Activated gamma-delta T cell treated with Interleukin-2 at 50 U/mL for 16 hours (primary cell): ENCODE measurements at places on chromosomes 13 and 19.
A peak's percentile ranks its signal among the peaks of the same experiment; 100 is the strongest.

DNA sequence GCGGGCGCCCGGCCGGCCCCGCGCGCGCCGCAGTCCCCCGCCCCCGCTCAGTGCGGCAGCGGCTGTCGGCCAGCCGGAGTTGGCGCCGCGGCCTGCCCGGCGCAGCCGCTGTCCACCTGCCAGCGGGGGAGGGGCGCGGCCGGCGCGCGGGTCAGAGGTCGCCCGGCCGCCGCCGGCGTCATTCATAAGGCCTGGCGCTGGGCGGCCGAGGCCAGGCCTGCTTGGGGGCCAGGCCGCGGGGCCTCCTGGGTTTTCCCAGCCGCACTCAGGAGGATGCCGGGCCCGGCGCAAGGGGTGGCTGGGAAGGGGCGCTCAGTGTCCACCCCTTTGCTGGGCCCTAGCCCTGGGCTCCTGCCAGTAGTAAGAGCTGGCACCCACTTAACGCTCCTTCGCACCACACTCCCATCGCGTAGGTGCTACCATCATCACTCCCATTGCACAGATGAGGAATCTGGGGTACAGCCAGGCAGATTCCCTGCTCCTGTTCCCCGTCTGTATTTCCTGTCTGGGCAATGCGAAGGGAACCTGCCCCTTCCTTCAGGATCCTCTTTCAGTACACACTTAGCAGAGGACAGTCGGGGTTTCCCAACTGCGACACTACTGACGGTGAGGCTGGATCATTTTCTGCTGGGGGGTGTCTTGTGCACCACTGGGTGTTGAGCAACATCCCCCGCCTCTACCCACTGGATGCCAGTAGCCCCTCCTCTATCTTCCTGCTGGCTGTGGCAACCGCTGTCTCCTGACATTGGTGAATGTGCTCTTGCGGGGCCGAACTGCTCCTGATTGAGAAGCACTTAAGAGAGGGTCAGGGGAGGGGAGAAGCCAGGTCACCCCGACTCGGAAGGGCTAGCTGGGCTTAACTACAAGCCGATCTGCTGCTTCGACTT is 846 bp upstream of the PRKACA start:
- DNase-seq: peak; percentile 36

- no peak for DNase-seq
Observed at GRCh38 chr19:16018106-16018755, 58.1 kb upstream of the TPM4 start.

DNA sequence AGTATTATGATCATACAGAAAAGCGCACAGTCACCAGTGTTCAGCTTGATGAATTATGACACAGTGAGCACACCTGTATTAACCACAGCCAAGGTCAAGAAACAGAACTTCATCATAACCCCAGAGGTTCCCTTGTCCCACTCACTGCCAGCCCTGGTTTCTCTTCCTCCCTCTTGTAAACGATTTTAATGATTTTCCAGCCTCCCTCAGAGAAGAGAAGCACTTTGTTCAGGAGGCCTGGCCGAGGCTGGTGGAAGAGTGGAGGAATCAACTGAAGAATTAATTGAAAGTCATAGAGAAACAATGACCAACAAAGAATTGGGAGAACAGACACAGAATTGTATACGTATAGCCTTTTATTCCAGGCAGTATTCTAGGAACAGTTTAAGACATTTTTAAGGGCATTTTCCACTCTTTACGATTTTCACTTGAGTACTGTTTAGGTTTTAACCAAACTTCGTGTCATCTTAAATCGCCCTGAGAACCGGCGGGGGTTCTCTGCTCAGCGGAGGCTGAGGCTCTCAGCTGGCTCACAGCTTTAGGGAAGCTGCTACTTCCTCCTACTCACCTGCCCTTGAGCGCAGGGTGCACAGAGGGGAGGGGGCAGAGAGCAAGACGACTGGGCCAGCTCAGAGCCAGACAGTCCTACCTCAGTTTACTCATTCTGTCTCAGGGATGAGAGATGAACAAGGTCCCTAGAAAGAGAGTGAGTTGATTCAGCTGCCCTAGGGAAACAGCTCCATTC is 108.6 kb downstream of the AKAP11 start:
- DNase-seq: no peak

GRCh38 chr19:10983026-10983425 is 22.2 kb downstream of the SMARCA4 start:
- DNase-seq: no peak

DNA sequence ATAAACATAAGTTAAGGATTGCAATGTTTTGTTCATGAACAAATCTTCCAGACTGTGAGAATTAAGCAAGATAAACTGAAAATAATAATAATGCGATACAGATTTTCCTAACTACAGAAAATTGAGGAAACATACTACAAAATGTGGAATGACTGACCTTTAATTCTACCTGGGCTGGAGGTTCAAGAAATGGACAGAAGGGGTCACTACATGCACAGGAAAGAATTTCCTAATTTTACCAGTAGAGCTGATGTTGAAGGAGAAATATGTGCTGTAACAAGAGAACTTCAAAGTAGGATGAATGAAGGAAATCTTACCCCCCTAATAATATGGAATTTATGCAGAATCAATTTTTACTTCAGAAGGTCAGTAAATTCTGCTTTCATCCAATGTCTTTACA is 62.3 kb downstream of the ZNF627 start:
- DNase-seq: no peak

DNA sequence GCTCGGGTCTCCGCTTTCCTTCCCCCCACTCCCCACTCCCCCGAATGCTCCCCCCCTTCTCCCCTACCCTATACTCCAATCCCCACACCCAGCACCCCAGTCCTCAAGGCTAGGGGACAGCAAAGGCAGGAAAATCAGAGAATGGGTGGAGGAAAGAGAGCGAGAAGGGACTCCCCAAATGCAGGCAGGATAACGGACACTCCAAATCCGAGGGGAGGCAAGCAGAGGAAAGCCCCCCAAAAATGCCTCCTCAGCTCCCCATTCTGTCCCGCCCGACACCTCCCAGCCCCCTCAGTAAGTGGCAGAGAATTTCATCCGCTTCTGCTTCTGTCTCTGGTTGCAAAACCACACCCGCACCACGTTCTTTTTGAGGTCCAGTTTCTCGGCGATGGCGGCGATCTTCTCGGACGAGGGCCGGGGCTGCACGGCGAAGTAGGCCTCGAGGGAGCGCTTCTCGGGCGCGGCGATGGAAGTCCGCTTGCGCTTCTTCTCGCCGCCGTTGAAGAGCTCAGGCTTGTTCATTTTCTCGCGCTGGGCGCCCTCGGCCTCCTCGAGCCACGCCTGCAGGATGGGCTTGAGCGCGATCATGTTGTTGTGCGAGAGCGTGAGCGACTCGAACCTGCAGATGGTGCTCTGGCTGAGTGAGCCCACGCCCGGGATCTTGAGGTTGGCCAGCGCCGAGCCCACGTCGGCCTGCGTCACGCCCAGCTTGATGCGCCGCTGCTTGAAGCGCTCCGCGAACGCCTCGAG is 2.1 kb downstream of the POU4F1 start:
- no peak for DNase-seq

DNA sequence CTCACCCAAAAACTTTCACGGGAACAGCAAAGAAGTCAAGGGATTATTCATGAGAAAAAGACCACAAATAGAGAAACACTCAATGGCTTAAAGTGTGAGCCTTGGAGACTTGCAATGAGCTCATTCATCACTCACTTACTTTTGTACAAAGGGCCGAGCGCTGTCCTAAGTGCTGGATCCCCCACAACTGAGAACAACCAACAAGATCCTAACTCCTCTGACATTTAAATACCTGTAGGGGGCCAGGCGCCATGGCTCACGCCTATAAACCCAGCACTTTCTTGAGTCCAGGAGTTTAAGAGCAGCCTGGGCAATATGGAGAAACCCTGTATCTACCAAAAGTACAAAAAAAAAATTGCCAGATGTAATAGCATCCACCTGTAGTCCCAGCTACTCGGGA is 29.4 kb upstream of the ZNF507 start:
- no peak for DNase-seq

- DNase-seq: no peak
Observed at GRCh38 chr13:98823442-98823841, 71.0 kb upstream of the SLC15A1 start.

DNA sequence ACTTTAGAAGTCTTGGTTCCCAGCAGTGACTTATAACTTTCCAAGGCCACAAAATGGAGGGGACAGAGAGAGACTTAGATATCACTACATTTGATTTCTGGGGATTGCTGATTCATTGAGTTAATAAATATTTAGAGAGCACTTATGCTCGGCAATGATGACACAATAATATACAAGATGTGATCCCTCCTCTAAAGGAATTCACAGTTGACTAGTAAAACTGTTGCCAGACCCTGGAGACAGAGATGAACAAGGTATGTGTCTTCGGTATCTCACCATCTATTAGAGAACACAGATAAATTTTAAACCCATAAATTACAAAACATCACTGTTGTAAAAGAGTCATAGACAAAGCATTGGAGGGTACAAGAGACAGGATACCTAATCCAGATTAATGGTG is 437.5 kb downstream of the FOXO1 start:
- DNase-seq: no peak

GRCh38 chr13:90889906-90890834 is 457.3 kb upstream of the MIR17HG start:
- no peak for DNase-seq

GRCh38 chr13:41365631-41366030 is 54.6 kb downstream of the NAA16 start:
- DNase-seq: no peak

- no peak for DNase-seq
Observed at GRCh38 chr13:32330441-32330840, 15.1 kb downstream of the BRCA2 start.

DNA sequence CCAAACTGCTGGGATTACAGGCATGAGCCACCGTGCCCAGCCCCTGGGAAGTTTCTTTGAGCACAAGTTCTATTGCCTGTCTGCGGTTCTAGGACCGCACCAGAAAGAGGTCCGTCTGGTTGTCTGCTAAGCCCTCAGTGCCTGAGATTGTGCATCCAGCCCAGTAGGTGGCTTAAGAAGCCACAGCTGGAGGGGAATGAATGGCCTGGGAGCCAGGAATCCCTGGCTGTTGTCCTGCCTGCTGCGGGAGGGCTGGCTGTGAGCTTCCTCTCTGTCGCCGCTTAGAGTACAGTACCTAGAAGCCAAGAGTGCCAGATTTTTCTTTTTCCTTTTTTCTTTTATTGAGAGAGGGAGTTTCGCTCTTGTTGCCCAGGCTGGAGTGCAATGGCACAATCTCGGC is 4.2 kb upstream of the TYK2 start:
- DNase-seq: no peak

DNA sequence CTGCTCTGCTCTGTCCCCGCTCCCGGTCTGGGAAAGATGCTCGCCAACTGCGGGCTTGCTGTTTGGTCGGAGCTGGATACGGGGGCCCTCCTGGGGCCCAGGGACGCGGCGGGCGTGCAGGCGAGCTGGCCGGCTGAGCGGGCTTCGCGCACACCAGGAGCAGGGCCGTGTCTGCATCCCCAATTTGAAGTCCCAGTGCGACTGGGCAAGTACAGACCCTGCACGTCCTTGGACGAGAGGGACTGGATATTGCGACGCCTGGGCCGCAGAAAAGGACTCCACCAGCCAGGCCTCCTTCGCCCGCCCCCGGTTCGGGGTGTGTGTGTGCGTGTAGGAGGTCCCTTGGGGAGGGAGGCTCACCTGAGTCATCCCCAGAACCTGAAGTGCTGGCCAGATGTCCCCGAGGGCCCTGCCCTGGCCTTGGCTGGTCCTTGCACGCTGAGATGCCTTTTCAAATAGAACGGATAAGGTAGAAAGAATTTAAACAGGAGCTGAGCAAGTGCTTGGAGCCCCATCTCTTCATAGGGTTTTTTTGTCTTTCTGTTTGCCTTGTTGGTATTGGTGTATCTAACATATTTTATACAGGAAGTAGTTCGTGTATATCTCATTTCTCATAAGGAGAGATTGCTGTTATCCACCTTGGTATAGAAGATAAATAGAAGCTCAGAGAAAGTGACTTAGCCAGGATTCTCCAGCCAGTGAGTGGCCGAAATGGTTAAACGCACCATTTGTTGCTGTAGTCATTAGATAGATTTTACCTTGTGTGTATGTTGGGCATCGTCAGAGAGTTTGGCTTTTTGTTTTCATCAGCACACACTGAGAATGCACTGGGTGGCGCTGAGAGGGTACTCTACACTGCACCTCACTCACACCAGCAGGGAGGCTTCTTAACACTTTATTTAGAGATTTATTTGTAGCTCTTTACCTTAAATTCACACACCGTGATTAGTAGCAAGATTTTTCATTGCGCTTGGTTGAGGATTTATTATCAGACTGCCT is 1.1 kb downstream of the NAXD start:
- DNase-seq: peak; percentile 16

DNA sequence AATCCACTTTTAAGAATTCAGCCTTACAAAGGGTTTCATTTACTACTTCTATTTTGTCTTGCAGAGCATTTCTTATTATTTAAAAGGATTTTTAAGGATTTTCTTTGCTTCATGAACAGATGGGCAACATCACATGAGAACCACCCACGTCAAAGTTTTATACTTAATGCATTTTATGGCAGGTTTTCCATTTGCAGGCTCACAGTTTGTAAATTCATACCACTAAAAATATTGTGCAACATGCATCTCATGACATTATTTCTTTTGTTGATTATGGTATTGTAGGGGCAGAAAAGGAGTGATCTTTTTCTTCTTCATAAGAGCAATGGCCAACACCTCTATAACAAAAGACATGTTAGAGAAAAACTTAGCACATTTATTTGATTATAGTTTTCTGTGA is 554.0 kb upstream of the SPRY2 start:
- DNase-seq: no peak

DNA sequence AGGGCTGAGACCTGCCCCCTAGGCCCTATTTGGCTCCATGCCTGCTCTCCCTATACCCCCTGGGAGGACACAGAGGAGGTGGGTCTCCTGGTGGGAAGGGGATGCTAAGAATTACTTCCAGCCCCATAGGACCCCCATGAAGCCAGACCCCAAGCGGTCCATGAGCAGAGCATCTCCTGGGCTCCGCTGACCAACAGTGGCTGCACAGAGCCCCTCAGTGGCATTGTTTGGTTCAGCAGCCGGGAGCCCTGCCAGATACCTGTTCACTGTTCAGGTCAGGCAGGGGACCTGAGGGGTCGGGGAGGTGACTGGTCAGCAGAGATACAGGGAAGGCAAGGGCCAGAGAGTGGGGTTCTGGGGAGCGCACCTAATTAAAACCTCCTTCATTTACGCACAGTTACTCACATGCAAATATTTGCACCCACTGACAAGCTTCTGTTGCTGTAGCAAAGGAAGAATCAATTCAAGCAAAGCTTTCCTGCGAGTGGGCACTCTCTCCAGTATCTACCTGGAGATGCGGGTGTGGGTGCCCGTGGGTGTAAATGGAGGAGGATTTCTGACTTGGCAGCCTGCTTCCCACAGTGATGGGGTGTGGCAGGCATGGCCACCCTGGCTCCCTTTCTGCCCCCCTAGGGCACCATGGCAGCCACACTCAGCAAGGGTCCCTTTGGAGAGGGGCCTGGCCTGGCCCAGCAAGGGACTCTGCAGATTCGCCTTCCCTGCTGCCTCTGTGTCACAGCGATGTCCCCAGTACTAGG is 83.5 kb downstream of the CHST8 start:
- no peak for DNase-seq

DNA sequence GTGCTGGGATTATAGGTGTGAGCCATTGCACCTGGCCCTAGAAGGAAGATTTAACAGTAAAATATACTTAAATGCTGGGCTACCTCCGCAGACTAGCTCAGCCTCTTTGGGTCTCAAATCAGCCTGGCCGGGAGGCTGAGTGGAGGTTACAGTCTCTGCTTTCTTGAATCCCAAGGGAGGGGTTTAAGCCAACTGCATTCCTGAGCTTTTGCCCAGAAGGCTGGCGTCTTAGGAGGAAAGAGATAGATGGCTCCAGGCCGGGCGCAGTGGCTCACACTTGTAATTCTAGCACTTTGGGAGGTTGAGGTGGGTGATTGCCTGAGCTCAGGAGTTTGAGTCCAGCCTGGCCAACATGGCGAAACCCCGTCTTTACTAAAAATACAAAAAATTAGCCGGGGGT is 623 bp upstream of the C5AR1 start:
- DNase-seq: no peak

GRCh38 chr13:66265371-66265770 is 964.8 kb downstream of the PCDH9 start:
- no peak for DNase-seq
